ENCODE measurements at places on chromosomes 16 and 17.
A peak's percentile ranks its signal among the peaks of the same experiment; 100 is the strongest.

- no peaks in the 10 kb centered on the region for H3K27me3 ChIP-seq
- peaks cover 19% of the 10 kb centered on the region for H3K4me1 ChIP-seq
- H3K27ac ChIP-seq, result no peak overlapping the region
- no peak overlapping the region for H3K4me3 ChIP-seq
Measured at GRCh38 chr17:74031316-74032090, 172.0 kb upstream of the RPL38 start.

GRCh38 chr17:64742326-64742725, 80.2 kb upstream of the SMURF2 start:
- H3K4me1 ChIP-seq, result peaks cover 23% of the 10 kb centered on the region
- H3K4me3 ChIP-seq, result no peak overlapping the region
- H3K36me3 ChIP-seq, result no peaks in the 10 kb centered on the region

DNA sequence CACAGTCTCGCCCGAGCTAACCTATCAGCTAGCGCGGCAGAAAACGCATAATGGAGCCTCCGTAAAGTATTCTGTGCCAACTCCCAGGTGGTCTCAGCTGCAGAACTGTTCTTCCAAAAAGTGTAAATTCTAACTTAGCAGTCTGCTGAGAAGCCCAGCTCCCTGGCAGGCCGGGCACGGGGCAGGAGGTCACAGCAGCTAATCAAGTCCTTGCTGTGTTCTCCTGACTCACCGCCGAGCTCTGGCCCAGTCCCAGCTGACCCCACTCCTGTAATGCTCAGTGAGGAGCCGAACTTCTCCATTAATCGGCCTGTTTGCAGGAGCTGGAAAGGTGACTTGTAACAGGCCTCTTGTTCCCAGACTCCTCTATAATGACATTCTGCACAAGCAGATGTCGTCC, 193.3 kb downstream of the IRX3 start:
- no peaks in the 10 kb centered on the region for H3K27me3 ChIP-seq
- no peaks in the 10 kb centered on the region for H3K36me3 ChIP-seq
- no peak overlapping the region for H3K27ac ChIP-seq
- H3K4me3 ChIP-seq, result no peak overlapping the region
- peak; percentile 9 for DNase-seq
- H3K4me1 ChIP-seq, result peaks cover 11% of the 10 kb centered on the region

GRCh38 chr17:2263183-2264066, 40.2 kb downstream of the SMG6 start:
- no peak overlapping the region for H3K4me3 ChIP-seq
- no peaks in the 10 kb centered on the region for H3K27me3 ChIP-seq
- peak overlapping the region; percentile 42 for H3K27ac ChIP-seq
- H3K4me1 ChIP-seq, result no peaks in the 10 kb centered on the region
- DNase-seq, result no peak

DNA sequence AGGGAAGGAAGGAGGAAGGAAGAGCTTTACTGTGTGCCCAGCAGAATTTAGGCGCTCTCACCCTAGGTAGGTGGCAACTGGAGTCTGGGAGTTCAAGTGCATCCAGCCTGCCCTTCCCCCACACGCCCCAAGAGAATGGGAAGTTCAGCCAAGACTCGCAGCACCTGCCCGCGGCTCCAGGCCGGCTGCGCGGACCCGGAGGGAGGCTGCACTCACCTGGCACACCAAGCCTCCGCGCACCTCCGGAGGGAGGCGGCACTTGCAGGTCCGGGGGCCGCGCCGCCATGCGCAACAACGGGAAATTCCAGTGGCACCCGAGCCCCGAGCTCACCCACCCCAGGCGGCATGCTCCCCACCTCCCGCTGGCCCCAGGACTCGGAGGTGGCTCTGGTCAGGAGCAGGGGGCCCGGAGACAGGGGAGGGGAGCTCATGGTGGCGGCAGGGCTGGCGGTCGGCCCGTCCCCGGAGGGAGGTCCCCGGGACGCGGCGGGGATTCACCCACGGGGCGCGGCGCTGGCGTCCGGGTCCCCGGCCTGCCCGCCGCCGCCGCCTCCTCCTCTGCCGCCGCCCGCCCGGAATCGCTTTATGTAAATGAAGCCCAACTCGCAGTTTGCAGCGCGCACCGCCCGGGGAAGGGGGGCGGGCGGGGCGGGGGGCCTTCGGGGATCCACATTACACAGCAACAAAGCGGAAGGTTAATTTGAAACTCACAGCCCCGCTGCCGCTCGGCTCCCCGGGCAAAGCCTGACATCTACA, at the start of gene ZFHX3:
Gene ZFHX3 (minus strand): TSS at position 593 of the 756 bp plus-strand sequence. CDS start 87,983 bp downstream, outside the sequence.
- H3K4me1 ChIP-seq, result peaks cover 17% of the 10 kb centered on the region
- no peak for DNase-seq
- peak within 1 kb of the TSS; percentile 76 for H3K27ac ChIP-seq
- no peaks in the 10 kb centered on the region for H3K36me3 ChIP-seq
- H3K27me3 ChIP-seq, result peaks cover 47% of the 10 kb centered on the region

DNA sequence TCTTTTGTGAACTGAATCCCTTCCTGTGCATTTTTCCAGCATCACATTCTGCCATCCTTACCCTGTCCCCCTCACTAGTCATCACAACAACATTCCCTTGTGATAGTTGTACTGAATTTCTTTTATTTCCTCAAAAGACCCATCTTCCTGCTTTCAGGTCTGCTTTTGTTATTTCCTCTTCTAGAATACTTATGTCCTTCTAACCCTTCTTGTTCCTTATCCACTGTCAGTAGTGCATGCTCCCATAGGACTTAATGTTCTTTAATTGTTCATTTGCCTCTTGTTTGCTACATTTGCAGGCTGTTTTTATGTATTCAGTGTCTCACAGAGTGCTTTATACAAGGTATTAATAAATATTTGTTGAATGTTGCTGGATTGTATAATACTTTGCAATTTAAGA, 73.0 kb downstream of the BCAS3 start:
- DNase-seq, result no peak
- H3K27me3 ChIP-seq, result no peaks in the 10 kb centered on the region
- no peaks in the 10 kb centered on the region for H3K4me1 ChIP-seq
- no peak overlapping the region for H3K4me3 ChIP-seq
- no peak overlapping the region for H3K27ac ChIP-seq

DNA sequence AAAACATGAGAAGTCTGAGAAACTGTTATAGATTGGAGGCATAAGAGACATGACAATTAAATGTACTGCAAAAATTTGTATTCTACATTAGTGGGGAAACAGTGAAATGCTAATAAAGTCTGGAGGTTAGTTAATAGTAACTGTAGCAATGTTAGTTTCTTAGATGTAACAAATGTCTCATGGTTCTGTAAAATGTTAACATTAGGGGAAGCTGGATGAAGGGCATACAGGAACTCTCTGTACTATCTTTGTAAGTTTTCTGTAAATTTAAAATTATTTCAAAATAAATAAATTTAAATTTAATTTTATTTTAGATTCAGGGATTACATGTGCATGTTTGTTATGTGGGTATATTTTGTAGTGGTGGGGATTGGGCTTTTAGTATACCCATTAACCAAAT, 70.0 kb upstream of the IRX6 start:
- no peak overlapping the region for H3K4me3 ChIP-seq
- no peak overlapping the region for H3K27ac ChIP-seq
- no peak for DNase-seq
- no peaks in the 10 kb centered on the region for H3K4me1 ChIP-seq
- H3K36me3 ChIP-seq, result no peaks in the 10 kb centered on the region

GRCh38 chr17:63819131-63819530, 8.1 kb upstream of the PSMC5 start:
- DNase-seq, result no peak
- no peak overlapping the region for H3K27ac ChIP-seq
- no peak overlapping the region for H3K4me3 ChIP-seq
- no peaks in the 10 kb centered on the region for H3K27me3 ChIP-seq

DNA sequence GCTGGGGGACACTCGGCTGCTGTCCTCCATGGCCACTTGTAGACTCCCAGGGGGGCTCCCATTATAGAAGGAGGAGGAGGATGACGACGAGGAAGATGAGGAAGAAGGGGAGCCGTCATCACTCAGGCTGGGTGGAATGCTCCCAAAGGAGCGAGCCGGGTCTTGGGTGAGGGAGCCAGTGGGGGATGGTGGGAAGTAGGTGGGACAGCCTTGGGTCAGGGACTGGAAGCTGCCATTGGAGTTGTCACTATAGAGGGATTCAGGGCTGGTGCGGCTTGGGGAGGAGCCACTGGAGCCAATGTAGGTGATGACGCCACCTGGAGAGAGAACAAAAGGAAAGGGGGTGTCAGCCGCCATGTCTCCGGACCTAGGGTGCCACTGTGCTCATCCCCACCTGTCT, 3.3 kb downstream of the NR1D1 start:
- H3K4me1 ChIP-seq, result peaks cover 59% of the 10 kb centered on the region
- H3K27me3 ChIP-seq, result no peaks in the 10 kb centered on the region
- no peak overlapping the region for H3K27ac ChIP-seq
- no peak for DNase-seq

- no peaks in the 10 kb centered on the region for H3K36me3 ChIP-seq
- peaks cover 3% of the 10 kb centered on the region for H3K4me1 ChIP-seq
- H3K27me3 ChIP-seq, result peaks cover 2% of the 10 kb centered on the region
- no peak overlapping the region for H3K27ac ChIP-seq
Measured at GRCh38 chr16:71610447-71610846, 15.5 kb upstream of the MARVELD3 start.

GRCh38 chr16:46689365-46690280, at the start of gene ORC6:
ORC6 (plus strand) TSS chr16:46689659; CDS start chr16:46689706, 47 bp downstream.
- DNase-seq, result peak; percentile 100
- H3K36me3 ChIP-seq, result peaks cover 3% of the 10 kb centered on the region
- peak within 1 kb of the TSS; percentile 96 for H3K27ac ChIP-seq
- H3K4me1 ChIP-seq, result peaks cover 11% of the 10 kb centered on the region
- peak within 1 kb of the TSS; percentile 84 for H3K4me3 ChIP-seq
- no peaks in the 10 kb centered on the region for H3K27me3 ChIP-seq

DNA sequence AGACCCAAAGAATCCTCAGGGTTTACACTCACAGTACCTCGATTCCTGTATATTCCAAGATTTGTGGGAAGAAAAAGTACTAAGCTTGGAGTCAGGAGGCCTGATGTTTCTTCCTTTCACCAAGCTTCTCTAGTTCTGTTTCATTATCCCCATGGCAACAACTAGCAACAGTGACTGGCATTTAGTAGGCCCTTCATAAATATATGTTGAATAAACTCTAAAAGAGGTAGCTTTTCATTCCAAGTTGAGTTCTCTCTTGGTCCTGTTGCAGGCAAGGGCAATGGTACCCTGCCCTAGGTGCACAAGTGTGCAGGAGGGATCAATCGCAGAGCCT, 527 bp upstream of the UBE2Z start:
- H3K4me1 ChIP-seq, result peaks cover 12% of the 10 kb centered on the region
- peaks cover 3% of the 10 kb centered on the region for H3K36me3 ChIP-seq
- no peak for DNase-seq
- peak overlapping the region; percentile 88 for H3K27ac ChIP-seq
- H3K4me3 ChIP-seq, result peak overlapping the region; percentile 56

DNA sequence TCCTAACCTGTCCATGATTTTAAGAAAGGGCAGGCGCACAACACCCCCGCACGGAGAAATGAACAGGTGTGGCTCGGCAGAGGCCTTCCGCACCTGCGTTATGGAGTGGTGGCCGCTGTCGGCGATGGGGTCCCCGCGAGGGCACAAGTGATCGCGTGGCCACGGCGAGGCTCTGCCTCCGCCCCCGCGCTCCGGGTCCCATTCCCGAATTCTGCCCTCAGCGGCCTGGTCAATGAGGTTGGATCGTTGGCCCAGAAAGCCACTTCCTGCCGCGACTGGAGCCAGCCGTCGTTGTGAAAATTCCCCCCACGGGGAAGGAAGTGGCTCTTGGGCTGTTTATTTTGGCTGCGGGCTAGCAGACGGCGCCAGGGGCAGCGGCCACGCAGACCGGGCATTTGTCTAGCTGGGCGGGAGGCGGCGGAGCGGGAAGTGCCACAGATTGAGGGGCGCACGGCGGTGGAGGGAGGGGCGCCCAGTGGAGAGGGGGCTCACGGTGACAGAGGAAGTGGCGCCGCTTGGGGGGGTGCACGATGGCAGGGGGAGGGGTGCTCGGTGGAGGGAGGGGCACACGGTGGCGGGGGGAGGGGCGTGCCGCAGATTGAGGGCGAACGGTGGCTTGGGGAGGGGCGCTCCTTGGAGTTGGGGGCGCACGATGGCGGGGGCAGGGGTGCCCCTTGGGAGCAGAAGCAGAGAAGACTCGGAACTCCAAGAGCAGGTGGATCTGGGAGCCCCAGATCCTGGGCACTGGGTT, 25.0 kb downstream of the MRC2 start:
- peaks cover 5% of the 10 kb centered on the region for H3K36me3 ChIP-seq
- no peaks in the 10 kb centered on the region for H3K27me3 ChIP-seq
- peak overlapping the region; percentile 40 for H3K4me3 ChIP-seq
- peak overlapping the region; percentile 83 for H3K27ac ChIP-seq
- DNase-seq, result no peak

GRCh38 chr17:47180337-47180736, 8.8 kb downstream of the CDC27 start:
- DNase-seq, result no peak
- no peaks in the 10 kb centered on the region for H3K4me1 ChIP-seq
- no peaks in the 10 kb centered on the region for H3K27me3 ChIP-seq

- H3K4me3 ChIP-seq, result no peak overlapping the region
- H3K4me1 ChIP-seq, result peaks cover 14% of the 10 kb centered on the region
- no peak overlapping the region for H3K27ac ChIP-seq
- no peak for DNase-seq
- H3K36me3 ChIP-seq, result no peaks in the 10 kb centered on the region
Measured at GRCh38 chr16:86925067-86925791, 346.9 kb downstream of the FOXL1 start.

DNA sequence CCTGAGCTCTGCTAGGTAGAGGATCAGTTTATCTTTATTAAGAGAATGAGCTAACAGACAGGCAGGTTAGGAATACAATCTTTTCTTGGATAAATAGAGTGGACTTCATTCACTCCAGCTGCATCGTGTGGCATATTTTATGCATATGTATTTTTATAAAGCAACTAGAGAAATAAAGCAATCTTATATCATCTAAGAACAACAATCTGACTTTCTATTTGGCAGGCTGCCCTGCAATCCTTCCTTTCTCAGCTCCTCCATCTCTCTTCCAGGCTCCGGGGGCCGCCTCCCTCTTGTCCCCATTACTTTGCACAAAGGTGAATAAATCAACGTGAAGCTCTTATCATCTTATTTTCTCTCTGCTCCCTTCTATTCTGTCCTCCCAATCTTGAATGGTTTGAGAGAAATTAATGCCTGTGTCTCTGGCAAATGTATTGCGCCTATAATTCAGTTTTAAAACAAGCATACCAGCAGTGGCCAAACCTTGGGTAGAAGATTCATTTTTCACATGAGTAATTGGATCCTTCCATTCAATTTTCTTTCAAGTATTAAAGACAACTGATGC, 64.5 kb downstream of the HS3ST3A1 start:
- no peaks in the 10 kb centered on the region for H3K36me3 ChIP-seq
- H3K27ac ChIP-seq, result no peak overlapping the region
- no peak overlapping the region for H3K4me3 ChIP-seq
- no peaks in the 10 kb centered on the region for H3K4me1 ChIP-seq

DNA sequence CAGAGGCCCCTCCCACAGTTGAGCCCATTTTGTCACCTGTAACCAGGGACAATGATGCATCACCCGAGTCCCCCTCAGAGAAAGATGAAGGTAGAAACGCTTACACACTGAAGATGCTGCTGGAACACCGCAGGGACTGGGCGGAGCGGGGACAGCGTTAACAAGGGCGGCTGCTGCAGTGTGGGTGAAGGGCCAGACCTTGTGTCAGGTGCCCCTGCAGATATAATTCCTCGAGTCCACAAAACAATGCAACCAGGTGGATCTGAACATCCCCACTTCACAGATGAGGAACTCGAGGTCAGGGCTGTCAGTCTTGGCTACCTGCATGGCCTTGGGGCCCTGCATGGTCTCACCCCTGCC, 6.3 kb upstream of the MAPK7 start:
- peaks cover 16% of the 10 kb centered on the region for H3K36me3 ChIP-seq
- DNase-seq, result no peak
- H3K27ac ChIP-seq, result no peak overlapping the region
- no peak overlapping the region for H3K4me3 ChIP-seq

Measured in spinal cord (tissue), 10 donors.